ENCODE measurements at places on chromosomes 3 and 15.

DNA sequence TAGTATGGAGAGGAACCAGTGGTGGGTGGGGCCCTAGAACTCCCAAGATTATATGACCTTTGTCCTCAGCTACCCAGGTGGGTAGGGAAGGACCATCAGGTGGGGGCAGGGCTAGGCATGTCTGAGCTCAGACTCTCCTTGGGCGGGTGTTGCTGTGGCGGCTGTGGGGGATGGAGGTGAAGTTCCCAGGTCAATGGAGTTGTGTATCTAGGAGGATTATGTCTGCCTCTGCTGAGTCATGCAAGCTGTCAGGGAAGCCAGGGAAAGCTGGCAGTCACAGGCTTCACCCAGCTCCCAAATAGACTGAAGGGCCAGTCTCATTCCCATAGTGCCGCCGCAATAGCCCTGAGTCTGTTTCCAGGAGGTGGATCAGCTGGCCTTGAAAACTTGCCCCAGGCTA, 139.7 kb upstream of the CFAP20DC start:
- DNase-seq: peak; percentile 66

DNA sequence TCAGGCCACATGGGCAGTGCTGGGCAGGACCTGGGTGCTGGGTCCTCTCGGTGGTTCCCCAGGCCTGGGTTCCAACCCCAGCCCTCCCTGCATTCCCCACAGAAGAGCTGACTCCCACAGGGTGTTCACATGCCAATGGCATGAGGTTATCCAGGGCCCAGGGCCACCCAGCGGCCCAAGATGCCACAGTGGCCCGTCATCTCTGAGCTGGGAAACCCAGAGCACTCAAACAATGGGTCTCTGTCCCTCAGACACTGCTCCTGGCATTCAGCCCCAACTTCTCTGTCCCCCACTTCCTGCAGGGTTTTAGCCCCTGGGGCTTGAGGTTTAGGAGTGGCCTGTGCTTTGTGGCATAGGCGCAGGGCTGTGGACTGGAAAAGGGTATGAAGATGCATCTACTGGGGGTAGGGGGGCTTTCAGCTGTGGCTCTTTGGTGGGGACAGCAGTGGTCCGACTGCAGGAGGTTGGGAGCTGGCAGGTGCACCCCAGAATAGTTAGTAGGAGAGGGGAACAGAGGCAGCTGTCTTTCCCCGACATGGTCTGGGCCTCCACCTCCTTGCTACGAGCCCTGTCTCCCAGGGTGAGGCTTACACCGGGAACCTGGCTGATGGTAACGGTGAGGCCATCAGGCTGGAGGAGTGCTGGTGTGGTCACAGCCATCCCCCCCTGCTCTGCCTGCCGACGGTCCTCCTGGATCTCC, 1.7 kb downstream of the CCDC9B start:
- DNase-seq: peak; percentile 92

- no peak for DNase-seq
Measured at GRCh38 chr3:177977381-177978158, 558.7 kb upstream of the KCNMB2 start.

DNA sequence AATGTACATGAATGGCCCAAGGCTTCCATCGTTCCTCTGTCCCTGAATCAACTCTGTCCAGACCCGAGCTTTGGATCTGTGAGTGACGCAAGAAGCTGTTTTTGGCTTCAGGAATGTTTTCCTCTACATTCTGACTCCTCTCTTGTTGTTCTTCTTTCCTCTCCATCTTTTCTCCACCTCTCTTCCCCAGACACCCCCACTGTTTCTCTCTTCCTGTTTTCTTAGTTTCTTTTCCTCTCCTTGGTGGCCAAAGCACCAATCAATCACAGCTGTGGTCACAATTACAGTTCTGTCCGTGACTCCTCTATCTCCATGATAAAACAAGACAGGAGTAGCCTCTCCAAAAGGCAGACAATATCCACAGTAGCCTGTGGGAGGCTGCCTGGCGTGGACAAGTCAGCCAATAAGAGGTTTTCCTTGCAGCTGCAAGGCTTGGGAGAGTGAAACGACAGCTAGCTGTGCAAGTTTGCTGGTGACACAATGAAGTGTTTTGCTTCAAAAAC, 4.9 kb upstream of the TMEM212 start:
- DNase-seq: peak; percentile 71

GRCh38 chr15:38257676-38258075, 5.0 kb downstream of the SPRED1 start:
- no peak for DNase-seq

DNA sequence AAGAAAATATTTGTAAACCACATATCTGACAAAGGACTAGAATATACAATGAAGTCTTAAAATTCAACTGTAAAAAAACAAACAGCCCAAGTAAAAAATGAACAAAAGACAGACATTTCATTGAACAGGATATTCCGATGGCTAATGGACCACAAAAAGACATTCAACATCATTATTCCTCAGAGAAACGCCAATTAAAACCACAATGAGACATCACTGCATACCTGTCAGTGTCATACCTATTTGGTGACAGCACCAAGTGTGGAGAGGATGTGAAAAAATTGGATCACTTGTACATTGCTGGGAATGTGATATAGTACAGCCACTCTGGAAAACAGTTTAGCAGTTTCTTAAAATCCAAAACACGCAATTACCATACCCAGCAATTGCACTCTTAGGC, 29.9 kb upstream of the TJP1 start:
- DNase-seq: no peak

DNA sequence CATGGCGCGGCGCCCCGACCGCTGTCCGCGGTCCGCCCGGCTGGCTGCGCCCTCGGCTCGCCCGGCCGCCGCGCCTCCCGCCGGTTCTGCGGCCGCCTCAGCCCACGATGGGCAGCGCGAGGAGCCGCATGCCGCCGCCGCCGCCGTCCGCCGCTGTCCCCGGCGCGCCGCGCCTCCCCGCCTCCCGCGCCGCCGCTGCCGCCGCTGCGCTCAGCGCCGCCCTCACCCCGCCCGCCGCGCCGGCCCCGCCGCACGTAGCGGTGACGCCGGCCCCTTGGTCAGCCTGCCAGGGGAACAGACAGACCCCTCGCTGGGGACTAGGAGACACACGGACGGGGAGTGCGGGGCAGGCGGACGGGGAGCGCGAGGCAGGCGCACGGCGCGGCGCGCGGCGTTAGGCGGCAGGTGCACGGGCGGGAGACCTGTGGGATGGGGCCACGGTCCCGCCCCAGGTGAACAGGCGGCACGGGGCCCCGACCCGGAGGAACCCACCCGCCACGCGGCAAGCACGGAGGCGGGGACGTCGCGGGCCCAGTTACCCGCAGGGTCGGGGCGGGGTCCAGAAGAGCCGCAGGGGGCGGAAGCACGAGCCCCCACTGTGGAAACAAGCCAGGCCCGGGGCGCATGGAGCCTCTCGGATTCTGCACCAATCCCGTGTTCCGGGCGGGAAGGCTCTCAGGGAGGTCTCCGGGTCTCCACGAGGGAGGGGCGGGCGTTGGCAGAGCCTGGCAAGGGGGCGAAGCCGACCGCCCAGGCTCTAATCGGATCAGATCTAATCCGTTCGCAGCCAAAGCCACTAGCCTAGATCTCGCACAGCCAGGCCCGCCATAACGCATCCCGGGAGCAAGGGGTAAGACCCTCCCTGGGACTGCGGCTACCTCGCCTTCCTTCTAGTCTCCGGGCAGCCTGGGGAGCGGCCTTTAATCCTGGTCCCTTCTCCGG, at the start of gene CSPG5:
Gene CSPG5, minus strand, starts transcription at position 175 of the 942 bp plus-strand sequence. Its CDS starts 172 bp downstream, at position 3.
- peak; percentile 64 for DNase-seq

GRCh38 chr15:51267051-51267702, 71.2 kb downstream of the CYP19A1 start:
- no peak for DNase-seq

DNA sequence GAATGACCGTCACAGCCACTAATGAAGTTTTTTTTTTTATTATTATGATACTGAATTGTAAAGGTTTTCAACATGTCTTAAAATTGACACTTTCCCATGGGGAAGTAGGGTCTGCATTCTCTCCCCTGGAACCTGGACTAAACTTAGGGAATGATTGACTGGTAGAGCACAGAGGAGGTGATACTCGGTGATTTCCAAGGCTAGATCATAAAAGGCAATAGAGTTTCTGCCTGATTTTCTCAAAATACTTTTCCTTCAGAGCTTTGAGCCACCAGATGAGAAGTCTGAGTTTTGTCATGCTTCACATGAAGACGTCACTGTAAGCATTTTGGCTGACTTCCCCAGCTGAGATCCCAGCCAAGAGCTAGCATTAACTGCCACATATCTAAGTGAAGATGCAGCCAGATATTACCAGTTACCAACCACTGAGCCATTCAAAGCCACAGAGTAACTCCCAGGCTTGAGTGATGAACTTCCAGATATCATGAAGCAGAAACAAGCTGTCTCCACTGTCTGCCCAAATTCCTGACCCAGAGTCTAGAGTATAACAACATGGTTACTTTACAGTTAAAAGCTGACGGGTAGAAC, 105.8 kb downstream of the LSAMP start:
- DNase-seq: peak; percentile 52

DNA sequence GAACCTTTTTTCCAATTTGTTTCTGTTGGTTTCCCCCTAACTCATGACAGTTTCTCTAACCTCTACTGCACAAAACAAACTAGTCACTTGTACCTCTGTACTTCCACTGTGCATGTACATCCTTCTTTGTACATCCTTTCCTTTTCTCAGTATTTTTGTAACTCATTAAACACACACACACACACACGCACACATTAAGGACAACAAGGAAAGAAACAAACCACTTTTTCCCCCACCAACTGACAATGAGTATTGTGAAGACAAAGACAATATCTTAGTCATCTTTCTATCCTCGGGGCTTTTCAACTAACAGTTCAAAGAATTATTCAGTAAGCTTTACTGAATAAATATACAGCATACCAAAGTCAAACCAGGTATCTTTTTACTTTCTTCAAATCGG, 170.5 kb downstream of the VPS13C start:
- DNase-seq: no peak

DNA sequence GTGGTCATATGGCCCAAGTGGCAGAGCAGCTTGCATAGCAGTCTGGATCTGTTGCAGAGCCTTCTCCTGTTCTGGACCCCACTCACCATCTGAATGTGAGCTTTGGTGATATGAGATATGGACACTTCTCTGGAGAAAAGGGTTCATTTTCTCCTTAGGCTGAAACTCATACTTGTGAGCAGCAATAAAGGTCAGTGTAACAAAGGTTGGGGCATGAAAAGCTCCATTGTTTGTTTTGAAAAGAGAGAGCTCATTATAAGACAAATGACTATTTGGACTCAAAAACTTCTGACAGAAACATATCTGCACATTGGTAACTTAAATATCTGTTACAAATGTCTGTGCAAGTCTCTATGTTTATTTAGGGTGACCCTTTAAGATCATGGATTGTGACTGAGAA, 517.3 kb downstream of the MFSD1 start:
- no peak for DNase-seq

All from islet precursor cell (in vitro differentiated cells).